ENCODE measurements at places on chromosomes 4 and X.

- no peak for DNase-seq
These were observed 22.3 kb downstream of the HTRA3 start for GRCh38 chr4:8291701-8292477.

DNA sequence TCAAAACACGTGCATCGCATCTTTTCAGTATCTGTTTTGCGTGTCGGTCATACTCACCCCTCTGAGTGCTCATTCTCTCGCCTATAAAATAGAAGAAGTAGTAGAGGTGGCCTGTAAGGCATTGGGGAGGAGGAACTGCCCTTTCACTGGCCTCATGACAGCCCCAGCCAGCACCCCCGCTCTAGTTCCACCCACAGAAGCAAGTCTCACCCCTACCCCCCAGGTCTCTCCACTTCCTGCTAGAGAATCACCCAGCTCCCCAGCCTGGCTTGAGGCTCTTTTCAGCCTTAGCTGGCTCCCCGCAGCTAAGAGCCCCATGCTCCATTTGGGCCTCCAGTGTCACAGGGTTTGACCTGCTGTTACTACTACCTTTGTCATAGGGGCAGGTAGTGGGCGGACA lies 11.8 kb downstream of the HDAC6 start:
- DNase-seq = no peak

GRCh38 chr4:151475035-151475714 lies 66.2 kb downstream of the FHIP1A start:
- DNase-seq = no peak

GRCh38 chr4:75921910-75922309 lies 18.9 kb downstream of the NAAA start:
- no peak for DNase-seq

- DNase-seq = no peak
These were observed 104.9 kb downstream of the HS3ST1 start for GRCh38 chr4:11323771-11324170.

DNA sequence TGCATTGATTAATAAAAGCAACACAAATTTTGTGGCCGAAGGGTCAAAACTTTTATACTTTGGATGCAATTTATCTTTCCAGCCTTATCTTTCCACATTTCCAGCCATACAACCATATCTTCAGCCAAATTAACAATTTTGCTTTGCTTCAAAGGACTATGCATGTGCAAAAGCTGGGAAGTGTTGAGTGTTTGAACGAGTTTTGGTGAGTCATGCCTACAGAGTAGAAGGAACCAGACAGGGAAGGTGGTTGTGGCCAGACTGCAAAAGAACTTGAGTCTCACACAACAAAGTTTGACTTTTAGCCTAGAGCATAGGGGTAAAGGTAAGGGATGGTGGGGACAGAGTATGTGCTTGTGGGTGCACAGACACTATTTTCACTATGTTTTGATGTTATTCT lies 53.0 kb upstream of the GABRA2 start:
- DNase-seq = peak; percentile 90

DNA sequence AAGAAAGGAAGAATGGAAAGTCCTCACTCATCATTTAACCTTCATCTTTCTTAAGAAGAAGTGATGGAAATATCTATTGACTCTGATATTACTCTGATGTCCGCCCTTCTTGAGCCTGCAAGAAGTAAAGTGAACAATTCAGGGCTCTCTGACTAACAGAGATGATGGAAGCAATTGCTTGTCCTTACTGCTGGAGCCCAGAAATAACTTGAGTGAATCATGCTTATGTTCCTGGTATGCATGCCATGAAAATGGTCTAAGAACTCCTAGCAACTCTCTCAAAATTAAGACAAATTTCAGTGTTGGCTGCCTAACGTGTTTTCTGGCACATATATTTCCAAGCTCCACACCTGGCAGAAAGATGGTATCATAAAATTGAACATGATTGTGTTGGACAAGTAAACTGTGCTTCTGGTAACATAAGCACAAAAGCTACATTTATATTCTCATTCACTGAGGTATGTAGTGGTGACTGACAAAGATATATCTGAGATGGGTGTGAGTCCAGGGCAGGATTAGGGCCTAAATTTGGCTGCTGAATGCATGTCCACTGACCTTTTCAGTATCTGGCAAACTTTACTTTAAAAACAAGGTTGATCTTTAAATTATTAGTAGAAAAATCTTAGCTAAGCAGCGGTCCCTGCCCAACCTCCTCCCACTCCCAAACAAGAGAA lies 109.2 kb upstream of the OTUD4 start:
- DNase-seq = no peak

- DNase-seq = no peak
These were observed 26.7 kb upstream of the C1QTNF7 start for GRCh38 chr4:15400981-15401671.

GRCh38 chrX:119826399-119826959 lies 26.3 kb downstream of the UPF3B start:
- peak; percentile 38 for DNase-seq

- no peak for DNase-seq
These were observed 242.4 kb downstream of the FRAS1 start for GRCh38 chr4:78299565-78299972.

GRCh38 chr4:52861171-52861823 lies 820 bp upstream of the RASL11B start:
- peak; percentile 48 for DNase-seq

- DNase-seq = no peak
These were observed 79.4 kb upstream of the PITX2 start for GRCh38 chr4:110702326-110702725.

- DNase-seq = peak; percentile 63
These were observed 468 bp downstream of the ZMYM3 start for GRCh38 chrX:71253253-71254091.

DNA sequence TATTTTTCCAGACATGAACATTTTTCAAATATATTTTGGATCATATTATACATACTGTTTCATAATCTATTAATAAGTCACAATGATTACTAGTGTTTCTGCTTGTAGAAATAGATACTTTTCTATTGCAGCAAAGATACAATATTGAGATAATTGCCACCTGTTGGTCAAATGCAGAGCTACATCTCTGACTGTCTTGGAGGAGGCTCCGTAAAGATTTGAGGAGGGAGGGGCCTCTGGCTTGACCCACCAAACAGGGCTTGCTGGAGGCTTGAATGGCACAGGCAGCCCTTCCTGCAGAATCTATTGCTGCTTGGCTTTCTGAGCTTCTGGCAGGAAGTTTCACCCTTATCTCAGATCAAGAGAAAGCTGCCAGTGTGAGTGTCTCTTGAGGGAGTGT lies 99.3 kb upstream of the ARMCX2 start:
- peak; percentile 75 for DNase-seq

GRCh38 chrX:130878350-130879341 lies 24.4 kb downstream of the ENOX2 start:
- DNase-seq = no peak

DNA sequence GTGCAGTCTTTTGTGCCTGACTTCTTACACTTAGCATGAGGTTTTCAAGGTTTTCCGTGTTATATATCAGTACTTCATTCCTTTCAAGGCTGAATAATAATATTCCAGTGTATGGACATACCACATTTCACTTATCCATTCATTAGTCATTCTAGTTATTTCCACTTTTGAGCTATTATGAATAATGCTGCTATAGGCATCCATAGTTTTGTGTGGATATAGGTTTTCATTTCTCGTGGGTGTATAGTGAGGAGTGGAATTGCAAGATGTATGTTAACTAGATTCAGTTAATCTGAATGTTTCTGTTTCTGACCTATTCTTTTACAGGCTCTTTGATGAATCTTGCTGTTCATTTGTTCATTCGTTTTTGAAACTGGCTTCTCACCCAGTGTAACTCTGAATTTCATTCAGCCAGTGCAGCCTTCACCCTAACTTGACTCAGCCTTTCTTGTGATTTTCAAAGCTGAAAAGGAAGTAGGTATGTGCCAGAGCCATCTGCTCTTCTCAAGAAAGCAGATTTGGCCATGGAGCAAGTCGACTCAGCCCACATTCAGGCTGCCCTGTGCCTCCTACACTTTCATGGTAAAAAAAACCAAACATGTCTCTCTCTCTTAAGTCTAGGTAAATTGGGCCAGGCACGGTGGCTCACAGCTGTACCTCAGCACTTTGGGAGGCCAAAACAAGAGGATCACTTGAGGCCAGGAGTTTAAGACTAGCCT lies 56.3 kb upstream of the NOCT start:
- DNase-seq = no peak

DNA sequence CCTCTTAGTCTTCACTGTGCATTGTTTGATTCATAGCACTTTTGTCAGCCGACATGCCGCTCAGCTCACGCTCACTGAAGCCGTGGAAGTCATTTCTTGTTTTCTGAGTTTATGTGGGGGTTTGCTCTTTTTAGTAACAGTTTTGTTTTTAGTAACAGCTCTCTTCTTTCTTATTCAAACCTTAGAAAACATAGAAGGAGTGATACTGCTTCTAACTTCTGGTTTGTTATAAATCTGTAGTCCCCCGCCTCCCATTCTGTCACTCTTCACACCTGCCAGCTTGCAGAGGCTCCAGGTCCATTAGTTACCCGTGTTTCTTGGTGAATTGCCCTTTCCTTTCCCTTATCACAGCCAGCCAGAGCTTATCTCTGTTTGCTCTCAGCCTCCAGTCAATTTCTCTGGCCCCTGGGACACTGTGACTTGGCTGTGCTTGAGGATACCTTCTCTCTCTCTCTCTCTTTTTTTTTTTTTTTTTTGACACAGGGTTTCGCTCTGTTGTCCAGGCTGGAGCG lies 50.5 kb downstream of the GRK4 start:
- DNase-seq = no peak

GRCh38 chrX:125947501-125947900 lies 218.6 kb downstream of the DCAF12L2 start:
- no peak for DNase-seq

- DNase-seq = no peak
These were observed 38.6 kb downstream of the PRSS12 start for GRCh38 chr4:118314221-118314620.

DNA sequence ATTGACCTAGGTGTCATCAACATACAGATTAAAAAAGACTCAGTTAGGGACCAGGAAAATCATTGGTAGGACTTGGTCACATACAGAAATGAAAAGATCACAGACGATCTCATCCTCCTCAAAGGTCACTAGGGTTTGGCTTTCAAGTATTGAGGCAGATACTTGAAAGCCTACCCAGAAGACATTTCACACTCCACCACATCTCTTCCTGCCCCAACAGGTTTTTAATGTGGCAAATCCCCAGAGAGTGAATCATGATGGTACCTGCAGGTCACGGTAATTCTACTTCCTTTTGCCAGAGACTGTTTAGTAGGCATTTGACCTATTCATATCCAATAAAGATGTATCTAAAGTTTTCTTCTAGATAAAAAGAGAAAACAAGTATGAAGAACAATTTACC lies 44.1 kb downstream of the INPP4B start:
- DNase-seq = peak; percentile 32

- peak; percentile 31 for DNase-seq
These were observed 19.5 kb upstream of the WDFY3 start for GRCh38 chr4:84985952-84986351.

GRCh38 chrX:2924151-2924550 lies 5.0 kb downstream of the ARSD start:
- DNase-seq = no peak

GRCh38 chr4:26368685-26369084 lies 47.9 kb downstream of the RBPJ start:
- DNase-seq = no peak
